ENCODE measurements at places on chromosomes 4 and X.

GRCh38 chr4:26787461-26788340 lies 72.9 kb upstream of the STIM2 start:
- DNase-seq, result peak; percentile 60

DNA sequence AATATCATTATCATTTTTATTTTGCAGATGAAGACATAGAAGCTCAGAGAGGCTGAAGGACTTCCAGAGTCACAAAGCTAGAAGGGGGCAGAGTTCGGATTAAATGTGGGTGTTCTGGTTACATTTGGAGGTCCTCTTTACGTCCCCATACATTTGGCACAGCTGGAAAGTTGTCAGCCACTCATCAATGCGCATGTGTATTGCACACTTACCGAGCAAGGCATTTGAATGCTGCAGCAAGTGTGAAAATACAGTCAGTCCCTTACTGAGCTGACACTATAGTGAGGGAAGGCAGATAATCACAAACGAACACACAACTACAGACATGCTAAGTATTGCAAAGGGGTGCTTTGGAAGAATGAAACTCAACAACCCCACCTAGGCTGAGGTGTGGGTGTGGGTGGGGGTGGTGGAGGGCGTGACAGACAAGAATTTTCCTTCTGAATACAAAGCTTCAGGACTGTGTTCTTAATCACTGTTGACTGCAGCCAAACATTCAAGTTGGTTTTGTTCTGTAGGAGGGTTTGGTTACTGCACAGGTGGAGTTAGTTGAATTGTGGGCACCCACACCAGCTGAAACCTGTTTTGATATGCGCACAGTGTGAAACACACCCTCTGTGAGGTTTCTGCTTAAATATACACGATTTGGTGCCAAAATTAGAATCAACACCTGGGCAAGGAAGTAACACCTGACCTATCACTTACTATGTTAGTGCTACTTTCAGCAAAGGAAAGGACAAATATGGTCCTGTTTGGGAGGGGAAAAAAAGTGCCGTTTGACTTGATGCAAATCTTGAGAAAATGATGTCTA lies 72.4 kb downstream of the COQ2 start:
- DNase-seq, result no peak

DNA sequence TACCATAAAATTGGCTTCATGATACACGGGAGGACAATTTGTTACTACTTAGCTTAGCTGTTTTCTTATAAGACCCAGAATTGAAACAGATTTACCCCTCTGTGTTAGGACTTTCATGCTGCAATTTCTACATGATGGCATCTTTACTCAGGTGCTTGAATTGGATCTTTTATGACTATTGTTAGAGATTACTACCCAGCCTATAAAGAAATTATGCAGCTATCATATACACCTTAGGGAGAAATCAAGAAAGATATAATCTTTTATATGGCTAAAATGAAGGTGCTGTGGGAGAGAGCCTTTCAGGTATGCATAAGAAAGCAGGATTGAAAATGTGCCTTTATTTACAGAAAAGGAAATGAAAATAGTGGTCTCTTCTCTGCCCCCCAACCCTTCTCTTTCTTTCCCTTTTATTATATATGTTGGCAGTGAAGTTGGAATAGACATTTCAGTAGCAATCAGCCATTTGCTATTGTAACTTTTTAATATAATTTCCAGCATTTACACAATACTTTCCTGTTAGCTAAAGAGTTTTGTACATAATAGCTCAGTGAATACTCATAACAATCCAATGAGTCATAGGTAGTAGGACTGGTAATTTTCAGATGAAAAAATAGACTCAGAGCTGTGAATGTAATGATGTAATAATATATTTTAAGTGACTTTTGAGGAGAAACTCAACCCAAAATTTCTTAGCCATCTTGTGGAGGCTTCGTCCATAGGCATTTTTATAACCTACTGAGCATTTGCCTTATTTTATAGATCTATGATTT lies 311.8 kb downstream of the ADGRL3 start:
- no peak for DNase-seq

DNA sequence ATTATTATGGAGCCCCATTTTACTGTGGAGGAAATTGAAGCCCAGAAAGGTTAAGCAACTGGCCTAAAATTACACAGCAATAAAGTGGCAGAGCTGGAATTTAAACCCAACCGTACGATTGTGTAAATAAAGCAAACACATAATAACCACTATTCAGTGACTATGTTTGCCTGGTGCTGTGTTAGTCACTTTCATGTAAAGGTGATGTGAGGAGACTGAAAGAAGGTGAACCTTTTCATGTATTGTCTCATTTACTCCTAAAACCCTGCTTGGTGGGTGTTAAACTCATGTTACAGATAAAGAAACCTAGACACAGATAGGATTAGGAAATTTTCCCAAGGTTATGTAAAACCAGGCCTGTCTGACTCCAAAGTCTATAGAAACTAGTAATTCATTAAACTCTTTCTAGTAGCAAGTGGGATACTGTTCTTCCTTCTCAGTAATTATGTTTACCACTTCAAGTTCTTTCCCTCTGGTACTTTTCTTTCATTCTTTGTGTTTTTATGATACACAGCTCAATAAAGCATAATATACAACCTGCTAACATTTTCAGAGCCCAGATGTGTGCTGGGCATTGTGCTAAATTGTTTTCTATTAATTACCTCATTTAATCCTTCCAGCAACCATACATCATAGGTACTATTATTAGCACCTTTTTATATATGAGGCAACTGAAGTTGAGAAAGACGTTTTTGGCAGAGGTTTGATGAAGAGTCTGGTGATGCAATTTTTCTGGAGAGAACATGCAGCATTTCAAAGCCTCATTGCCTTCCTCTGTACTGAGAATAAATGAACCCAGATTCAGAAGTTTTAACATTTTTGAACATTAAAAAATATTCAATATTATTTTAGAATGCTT lies 202.7 kb downstream of the SPRY1 start:
- no peak for DNase-seq
